ENCODE measurements at places on chromosomes 3 and 15.

GRCh38 chr15:91530956-91531582 is 322.4 kb upstream of the SLCO3A1 start:
- DNase-seq, result no peak

- no peak for DNase-seq
Measured at GRCh38 chr3:178131801-178132200, 404.4 kb upstream of the KCNMB2 start.

- DNase-seq, result no peak
Measured at GRCh38 chr3:140834266-140835037, 107.2 kb upstream of the SLC25A36 start.

DNA sequence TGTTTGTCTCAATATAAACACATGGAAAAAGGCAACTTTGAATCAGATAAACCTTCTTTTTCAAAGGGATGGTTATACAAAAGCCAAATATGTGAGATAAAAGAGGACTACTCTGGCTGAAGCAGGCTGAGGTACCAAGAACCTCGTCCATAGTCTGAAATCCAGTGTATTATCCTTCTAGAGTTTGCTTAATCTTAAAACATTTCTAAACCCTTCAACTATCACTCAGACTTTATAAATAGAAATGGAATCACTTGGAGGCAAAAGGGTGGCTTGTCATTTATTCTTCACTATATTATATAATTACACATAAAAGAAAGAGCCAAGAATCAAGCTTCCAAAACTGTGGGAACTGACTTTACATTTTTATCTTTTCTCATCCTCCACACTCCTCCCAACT is 303.6 kb downstream of the PLCL2 start:
- no peak for DNase-seq

DNA sequence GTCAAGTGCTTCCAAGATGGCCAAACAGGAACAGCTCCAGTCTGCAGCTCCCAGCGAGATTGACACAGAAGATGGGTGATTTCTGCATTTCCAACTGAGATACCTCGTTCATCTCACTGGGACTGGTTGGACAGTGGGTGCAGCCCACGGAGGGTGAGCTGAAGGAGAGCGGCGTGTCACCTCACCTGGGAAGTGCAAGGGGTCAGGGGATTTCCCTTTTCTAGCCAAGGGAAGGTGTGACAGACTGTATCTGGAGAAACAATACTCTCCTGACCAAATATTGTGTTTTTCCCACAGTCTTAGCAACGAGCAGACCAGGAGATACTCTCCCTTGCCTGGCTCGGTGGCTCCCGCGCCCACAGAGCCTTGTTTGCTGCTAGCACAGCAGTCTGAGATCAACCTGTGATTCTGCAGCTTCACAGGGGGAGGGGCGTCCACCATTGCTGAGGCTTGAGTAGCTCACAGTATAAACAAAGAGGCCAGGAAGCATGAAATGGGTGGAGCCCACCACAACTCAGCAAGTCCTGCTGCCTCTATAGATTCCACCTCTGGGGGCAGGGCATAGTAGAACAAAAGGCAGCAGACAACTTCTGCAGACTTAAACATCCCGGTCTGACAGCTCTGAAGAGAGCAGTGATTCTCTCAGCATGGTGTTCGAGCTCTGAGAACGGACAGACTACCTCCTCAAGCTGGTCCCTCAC is 293.5 kb upstream of the SUCLG2 start:
- DNase-seq, result peak; percentile 70

DNA sequence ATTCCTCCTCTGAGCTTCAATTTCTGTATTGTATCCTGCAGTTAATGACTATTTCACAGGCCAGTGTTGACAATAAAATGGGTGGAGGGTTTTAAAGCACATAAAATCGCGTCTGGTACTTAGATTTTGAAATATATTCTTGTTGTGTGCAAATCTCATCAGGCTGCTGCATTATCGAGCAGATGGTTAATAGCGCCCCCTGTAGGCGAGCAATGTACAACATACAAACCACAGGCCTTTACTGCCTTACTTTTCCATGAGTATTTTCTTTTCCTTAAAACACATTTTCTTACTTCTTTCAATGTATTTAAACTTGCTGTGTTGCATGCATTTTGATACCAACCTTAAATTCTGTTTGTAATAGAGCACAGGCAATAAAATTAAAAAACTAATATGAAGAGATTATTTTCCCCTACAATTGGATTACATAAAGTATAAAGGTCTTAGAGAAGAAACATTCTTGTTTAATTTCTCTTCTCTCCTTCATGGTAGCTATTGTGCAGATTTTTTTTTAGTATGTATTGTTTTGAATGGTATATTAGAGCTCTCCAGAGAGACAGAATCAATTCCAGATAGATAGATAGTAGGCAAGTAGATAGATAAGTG is 608.4 kb downstream of the CADM2 start:
- DNase-seq, result no peak

GRCh38 chr3:36496684-36497633 is 116.7 kb downstream of the STAC start:
- no peak for DNase-seq

DNA sequence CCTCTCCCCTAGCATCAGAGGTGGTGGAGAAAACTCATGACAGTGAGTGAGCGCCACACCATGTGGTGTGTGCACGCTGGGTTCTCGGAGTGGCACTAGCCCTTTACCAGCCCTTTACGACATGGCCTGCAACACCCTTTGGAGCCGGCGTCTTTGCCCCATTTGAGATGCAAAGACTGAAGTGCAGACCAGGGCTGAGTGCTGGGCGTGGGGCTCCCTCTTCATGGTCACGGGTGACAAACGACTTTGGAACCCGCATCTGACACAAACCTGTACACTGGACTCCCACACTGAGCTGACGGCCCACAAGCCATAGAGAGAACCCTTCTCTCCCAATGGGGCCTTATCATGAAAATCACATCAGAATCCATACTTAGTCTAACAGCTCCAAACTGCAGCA is 76.8 kb upstream of the ALDH1L1 start:
- no peak for DNase-seq

GRCh38 chr3:146466604-146467003 is 2.8 kb downstream of the PLSCR2 start:
- no peak for DNase-seq

DNA sequence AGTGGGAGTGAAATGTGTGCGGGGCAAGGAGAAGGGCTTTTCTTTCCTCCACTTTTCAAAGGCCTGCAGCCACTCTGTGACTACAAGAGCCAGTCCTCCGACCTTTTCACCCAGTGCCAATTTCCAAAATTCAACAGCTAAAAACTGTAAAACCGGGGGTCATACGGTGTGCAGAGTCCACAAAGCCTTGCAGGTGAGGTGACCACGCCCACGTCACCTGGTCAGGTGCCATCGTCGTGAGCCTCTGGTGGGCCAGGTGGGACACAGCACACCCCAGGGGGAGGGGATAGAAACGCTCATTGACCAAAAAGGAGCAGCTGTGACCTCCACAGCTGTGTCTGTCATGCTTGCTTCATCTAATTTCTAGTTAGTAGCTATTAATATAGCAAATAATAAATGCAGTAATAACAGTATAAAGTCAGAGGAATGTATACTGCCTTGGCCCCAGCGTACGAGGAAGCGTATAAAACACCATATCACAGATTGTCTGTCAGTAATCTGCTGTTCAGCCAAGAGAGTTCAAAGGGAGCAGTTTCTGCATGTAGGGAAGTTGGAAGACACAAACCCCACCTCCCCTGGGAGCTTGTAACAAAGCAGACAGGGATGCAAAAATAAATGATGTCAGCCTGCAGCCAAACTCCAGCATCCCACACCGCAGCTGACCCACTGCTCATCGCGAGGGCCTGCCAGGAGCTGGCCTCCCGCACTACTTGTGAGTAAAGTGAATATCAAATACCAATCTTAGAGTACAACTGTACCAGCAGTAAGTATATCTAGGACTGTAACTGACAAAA is 86.7 kb downstream of the VGLL4 start:
- no peak for DNase-seq

GRCh38 chr3:179829401-179829800 is 176.6 kb downstream of the USP13 start:
- DNase-seq, result no peak

DNA sequence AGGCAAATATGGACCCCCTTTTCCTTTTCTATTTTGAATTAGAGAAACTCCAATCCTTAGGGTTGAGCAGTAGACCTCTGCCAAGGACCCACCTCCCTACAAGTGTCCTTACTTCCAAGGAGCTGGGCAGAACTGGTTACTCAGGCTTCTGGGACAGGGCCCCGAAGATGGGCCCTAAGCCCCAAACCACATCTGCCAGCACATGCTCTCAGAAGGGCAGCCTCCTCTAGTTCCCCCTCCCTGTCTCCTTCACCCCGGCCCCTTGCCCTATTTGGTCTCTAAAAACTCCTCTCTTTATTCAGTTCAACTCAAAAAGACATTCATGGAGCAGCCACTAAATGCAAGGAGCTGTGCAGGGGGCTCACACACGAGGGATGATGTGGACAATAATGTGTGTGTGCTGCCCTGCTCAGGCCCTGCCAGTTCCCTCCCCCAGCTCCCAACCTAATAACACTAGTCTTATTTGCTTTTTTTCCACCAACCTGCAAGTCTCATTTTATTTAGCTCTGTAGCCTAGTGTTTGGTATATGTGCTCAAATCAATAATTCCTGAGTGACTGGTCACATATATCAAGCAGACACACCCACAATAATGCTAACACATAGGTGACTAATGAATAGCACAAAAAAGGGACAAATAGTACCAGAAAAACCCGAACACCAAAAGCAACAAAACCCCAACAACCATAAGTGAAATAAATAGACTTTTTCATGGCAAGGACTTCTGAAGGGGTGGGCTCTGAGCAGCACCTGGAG is 12.2 kb downstream of the ZDHHC3 start:
- DNase-seq, result no peak

DNA sequence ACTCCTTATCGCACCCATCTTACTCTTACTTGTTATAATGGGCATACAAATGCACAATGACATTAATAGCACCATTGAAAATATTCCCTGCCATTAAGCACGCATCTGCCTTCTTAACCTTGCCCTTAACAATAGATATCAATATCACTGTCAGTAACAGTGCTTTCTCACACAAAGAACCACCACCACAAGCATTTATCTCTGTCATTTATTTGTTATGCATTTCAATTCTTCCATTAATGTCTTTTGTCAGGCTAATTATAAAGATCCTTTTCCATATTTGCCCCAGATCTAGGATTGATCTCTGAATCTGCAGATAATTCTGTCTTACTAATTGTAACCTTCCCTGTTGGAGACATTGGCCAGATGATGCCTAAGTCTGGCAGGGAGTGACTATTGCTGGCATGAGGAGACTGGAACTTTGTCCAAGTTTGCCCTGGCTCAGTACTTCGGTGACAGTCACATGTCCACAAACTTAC is 419.6 kb upstream of the TGFBR2 start:
- no peak for DNase-seq

- DNase-seq, result no peak
Measured at GRCh38 chr15:67066959-67067853, 1.8 kb downstream of the SMAD3 start.

GRCh38 chr3:174303907-174304560 is 555.1 kb upstream of the NAALADL2 start:
- DNase-seq, result no peak

DNA sequence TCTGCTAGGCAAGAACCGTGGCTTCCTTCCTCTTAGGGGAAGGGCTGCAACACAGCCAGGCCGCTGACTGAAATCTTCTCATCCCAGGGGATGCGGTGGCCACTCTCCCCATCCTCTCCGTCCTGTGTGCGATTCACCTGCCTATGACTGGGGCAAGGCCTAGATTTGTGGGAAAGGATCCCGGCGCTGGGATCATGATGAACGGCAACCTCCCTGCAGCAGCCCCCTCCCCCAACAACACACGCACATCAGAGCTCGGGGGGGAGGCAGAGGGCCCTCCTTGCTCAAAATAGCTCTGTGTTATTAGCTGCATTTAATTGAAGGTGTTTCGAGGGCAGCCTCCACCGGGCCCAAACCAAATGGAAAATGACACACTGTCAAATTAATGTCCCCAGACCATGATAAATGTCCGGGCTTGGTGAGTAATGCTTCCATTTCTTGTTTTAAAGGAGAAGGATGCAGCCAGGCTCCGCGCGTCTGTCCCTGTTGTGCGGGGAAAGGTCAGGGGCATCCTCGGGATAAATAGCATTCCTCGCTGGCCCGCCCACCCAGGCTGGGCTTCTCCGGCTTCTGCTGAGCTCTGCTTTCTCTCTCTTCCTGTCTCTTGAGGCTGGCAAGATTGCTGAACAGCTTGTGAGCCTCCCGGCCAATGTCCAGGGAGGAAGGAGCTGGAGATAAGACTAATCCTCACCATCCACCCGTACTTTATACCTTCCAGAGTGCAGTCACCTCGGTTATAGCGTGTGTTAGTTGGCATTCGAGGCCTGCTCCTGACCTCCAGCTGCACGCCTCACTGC is 56.4 kb upstream of the TLE3 start:
- no peak for DNase-seq

GRCh38 chr15:58504674-58505234 is 73.0 kb downstream of the LIPC start:
- no peak for DNase-seq

DNA sequence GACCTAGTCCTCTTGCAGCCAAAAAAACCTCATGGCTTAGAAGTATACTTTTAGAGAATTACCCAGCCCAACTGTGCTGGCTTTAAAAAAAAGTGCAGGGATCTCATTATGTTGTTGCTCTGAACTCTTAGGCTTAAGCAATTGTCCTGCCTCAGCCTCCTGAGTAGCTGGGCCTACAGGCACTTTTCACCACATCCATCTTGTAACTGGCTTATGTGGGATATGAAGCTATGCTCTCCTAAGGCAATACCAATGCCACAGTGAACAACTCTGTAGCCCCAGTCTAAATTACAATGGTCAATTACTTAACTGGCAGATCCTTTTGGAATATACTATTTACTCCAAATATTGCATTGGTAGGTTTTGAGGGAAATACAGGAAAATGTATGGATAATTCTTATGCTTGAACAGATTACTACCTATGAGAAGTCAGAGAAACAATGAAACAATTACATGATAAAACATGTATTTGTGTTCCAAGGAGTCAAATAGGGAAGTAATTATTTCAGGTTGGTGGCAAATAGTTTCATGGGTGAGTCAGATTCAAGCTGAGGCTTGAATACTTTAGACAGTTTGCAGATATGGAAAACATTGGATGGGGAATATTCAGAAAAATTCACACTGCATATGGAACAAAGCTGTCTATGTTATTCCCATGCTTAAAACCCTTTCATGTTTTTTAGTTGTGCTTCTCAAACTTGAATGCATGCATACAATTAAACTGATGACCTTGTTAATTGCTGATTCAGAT is 34.6 kb upstream of the GPR149 start:
- no peak for DNase-seq

GRCh38 chr3:2172561-2173171 is 74.0 kb downstream of the CNTN4 start:
- no peak for DNase-seq

DNA sequence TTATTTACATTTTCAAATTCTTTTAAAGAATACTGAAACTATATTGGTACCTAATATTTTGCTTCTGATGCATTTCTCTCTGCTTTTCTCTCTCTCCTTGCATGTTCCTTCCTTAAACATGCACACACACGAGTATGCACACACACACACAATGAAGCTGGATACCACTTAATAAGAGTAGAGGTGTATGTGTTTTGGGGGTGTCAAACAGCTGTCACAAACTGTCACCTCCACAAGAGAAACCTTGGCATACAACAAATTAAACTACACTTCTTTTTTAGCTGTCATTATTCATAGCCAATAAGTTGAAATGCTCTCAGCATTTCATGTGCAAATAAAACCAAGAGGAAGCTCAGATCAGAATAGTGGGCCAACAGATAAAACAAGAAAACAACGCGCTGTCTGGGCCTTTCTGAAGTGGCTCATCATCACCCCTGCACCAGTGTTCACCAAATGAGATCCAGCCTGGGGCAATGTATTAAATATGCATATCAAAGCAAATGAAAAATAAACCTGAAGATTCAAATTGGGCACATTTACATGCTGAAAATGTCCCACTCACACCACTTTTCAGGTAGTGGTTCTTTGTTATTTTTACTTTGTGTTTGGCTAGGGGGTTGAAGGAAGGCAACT is 9.7 kb downstream of the MEIS2 start:
- DNase-seq, result no peak
